ENCODE measurements at places on chromosomes 6 and 20.

DNA sequence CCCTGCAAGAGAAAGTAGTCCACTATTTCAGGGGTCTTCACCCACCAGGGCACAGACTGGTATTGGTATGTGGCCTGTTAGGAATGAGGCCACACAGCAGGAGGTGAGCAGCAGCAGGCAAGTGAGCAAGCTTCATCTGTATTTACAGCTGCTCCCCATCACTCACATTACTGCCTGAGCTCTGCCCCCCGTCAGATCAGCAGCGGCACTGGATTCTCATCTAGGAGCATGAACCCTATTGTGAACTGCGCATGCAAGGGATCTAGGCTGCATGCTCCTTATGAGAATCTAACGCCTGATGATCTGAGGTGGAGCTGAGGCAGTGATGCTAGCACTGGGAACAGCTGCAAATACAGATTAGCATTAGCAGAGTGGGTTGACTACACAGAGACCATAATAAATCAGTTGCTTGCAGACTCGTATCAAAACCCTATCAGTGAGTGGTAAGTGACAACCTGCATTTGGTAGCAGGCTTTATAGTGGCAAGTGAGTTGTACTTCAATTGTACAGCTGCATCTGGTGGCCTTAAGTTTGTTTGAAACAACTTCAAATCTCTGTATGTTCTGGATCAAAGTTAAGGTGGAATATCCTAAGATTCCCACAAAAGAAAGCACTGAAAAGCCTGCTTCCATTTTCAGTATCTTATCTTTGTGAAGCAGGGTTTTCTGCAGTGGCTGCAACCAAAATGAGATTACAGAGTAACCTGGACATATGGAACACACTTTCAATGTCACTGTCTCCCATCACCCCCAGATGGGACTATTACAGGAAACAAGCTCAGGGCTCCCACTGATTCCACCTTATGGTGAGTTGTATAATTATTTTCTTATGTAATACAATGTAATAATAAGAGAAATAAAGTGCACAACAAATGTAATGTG is 12.8 kb downstream of the C6orf141 start:
- no peak for DNase-seq

DNA sequence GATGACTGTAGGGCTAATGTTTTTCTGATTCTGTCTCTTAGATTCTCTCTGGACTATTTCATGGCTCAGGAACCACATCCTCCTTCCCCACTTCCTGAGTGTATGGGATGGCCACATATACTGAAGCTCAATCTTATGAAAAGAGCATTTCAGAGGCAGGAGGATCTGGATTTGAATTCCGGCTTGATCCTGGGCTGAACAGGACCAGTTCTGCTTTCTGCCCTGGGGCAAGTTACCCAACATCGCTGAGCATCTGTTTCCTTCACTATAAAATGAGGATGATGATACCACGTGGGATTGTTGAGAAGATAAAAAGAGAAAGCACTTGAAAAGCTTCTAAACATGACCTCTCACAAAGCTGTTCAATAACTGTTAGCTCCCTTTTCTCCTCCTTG is 168.4 kb upstream of the TNFAIP3 start:
- no peak for DNase-seq

DNA sequence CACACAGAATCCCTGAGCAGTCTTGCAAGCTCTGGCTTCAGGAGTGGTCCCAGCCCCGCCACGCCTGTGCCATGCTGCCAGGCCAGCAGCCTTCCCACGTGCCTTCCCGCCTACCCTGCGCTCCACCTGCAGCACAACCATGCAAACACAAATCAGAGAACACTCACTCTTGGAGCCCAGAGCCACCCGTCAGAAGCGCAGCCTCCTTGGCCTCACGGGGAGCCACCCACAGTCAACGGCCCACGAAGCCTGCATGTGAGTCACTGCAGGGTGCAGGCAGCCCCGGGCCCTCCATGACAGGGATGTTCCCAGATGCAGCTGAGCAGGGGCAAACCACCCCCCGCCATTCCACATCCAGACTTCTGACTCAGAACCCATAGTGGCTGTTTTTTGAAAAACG is 217.0 kb downstream of the DLL1 start:
- no peak for DNase-seq

DNA sequence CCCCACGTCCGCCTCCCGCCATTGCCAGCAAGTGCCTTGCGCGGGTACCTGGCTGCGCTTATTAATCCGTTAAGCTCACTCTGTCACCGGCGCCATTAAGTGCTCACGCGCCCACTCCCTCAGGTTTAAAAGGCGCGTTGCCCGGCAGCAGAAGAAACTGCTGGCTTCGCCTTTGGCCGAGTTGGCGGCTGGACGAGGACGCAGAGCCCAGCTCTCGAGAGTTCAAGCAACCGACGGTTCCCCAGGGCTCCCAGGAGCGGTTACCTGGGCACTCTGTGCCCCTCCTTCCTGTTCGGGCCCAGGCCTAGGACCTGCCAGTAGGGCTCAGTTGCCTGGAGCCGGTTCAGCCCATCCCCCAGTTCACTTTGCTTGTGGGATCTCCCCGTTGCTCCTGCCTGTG is at the start of gene GGTLC1:
GGTLC1 (minus strand) TSS at position 219 of the 400 bp plus-strand sequence. CDS start 2,168 bp downstream, outside the sequence.
- DNase-seq, result no peak

- DNase-seq, result no peak
Observed at GRCh38 chr6:101429270-101429669, 35.8 kb downstream of the GRIK2 start.

DNA sequence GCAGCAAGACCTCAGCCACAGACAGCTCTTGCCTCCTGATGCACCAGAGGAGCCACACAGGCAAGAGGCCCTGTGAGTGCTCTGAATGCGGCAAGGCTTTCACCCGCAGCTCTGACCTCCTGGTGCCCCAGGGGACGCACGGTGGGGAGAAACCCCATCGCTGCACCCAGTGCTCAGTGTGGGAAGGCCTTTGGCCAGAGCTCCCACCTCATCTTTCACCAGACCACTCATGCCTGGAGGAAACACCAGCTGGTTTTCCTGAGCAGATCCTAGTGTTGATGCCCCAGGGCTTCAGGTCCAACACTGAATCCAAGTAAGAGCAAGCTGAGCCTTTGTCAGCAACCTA is 37.0 kb upstream of the XRN2 start:
- DNase-seq, result no peak

DNA sequence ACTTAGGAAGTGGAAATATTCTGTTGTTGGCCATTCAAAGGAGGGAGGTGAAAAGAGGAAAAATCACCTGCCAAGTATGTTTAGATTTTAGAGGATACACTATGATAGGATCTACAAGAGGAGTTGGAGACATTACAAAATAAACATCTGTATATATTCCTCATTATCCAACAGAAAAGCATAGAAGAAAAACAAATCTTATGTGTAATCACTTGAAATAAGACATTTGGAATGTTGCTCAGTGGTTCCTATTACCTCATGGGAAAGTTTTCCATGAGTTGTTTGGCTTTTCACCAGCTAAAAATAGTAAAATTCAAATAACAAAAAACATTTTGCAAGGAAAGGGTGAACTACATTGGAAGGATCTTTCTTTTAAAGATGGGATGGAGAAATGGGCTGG is 76.7 kb upstream of the CARMIL1 start:
- DNase-seq, result no peak

- DNase-seq, result peak; percentile 76
Observed at GRCh38 chr6:157428427-157429202, 47.6 kb downstream of the ZDHHC14 start.

DNA sequence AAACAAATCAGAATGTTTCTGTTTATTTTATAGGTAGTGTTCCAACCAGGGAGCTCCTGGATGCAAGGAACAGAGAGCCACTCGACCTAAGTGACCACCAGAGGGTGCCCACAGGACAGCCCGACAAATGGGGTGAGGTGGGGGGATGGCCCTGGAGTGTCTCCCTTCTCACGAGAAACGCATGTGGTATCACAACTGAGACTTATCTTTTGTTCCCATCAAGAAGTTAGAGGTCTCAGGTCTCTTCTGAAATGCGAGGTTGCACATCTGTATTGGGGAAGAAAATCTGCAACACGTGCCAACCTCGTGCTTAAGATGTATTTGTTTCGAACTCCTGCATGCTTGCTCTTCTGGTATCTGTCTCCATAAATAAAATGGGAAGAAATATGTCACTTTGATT is 104.0 kb downstream of the ISM1 start:
- no peak for DNase-seq

DNA sequence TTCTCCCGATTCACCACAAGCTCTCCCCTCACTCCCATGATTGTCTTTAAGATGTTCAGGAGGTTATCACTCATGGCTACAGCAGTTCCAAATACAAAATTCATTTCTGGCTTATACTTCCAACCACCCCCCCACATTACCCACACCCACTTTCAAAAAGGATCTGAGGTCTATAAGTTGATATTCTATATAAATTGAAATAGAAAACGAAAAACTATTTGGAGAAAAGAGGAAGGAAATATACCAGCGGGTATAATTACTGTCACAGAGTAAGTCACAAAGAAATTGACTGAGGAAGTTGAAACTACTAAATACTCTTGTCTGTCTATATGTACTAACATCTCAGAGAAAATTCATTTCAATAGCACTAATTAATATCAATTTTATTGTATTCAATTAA is 112.7 kb upstream of the TNFAIP3 start:
- no peak for DNase-seq

DNA sequence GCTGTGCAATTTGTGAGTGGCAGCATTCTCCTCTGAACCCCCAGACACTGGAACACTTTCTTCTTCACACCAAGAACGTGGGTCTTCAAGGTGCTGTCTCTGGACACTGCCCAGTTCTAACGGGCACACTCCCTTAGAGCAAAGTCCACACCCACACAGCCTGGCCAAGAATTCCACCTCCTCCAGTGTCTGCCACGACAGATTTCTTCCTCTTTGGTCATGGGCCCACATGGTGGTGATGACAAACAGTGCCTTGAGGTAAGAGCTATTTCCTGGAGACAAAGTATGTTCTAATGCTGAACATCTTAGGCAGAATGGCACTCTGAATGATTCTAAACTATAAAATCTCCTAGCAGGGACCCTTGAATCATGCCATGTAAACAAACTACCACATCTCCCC is 25.5 kb upstream of the SSTR4 start:
- no peak for DNase-seq

GRCh38 chr6:153016846-153017245 is 14.3 kb upstream of the MTRF1L start:
- DNase-seq, result no peak

GRCh38 chr6:38695933-38696332 is 7.0 kb downstream of the GLO1 start:
- no peak for DNase-seq

- DNase-seq, result no peak
Observed at GRCh38 chr20:32135983-32136515, 26.5 kb downstream of the TM9SF4 start.

GRCh38 chr6:104201557-104201956 is 658.2 kb downstream of the HACE1 start:
- DNase-seq, result no peak

GRCh38 chr6:22965889-22966288 is 396.5 kb downstream of the HDGFL1 start:
- DNase-seq, result no peak

DNA sequence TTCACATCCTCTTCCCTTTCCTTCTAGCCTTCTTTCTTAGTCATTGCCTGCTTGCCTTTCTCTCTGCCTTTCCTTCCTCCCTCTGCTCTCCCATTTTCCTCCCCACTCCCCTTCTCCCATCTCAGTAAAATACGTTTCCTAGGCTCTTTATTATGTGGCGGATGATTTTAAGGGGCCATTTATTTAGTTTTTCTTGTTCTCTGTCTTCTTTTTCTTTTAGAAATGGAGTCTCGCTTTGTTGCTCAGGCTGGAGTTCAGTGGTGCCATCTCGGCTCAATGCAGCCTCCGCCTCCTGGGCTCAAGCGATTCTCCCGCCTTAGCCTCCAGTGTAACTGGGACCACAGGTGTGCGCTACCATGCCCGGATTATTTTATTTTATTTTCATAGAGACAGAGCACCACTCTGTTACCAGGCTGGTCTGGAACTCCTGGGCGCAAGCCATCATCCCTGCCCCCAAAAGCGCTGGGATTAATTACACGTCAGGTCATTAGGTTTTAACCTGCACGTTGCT is 1.5 kb downstream of the MTHFD1L start:
- no peak for DNase-seq

GRCh38 chr20:51931371-51931781 is 129.1 kb upstream of the SALL4 start:
- DNase-seq, result no peak

DNA sequence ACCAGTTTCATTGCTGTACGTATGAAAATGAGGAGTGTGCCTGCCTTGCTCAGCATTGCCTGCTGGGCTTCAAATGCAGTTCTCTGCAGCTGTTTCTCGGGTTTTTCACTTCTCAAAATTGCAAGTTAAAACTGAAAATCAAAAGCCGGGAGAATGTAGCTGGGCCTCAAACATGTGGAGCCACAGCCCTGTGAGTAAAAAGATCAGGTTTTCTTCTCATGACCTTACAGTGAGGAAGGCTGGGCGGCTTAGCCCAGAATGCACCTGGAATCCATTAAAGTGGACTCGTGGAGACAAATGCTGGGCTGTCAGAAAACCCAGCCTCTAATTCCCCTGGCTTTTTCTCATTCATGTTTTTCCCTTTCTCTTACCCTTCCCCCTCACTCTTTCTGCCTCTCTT is 34.4 kb downstream of the DSE start:
- DNase-seq, result no peak

DNA sequence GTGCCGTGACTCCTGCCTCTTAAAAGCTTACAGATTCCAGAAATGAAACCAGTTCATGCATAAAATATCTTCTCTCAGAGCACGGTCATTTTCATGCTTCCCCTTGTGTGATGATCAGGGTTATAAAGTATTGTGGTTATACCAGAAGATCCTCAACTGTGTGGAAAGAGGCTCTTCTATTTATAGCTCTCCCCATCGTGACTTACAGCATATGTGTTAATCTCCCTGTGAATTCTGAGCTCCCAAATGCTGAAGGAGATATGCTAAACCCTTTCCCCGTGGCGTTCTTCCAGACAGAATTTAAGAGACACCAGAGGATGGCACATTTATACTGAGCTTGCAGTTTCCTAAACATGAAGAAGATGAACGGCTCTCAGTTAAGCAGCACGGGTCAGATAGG is 158.8 kb downstream of the CDH26 start:
- no peak for DNase-seq

GRCh38 chr6:149223904-149224351 is 93.6 kb upstream of the TAB2 start:
- DNase-seq, result no peak

- no peak for DNase-seq
Observed at GRCh38 chr6:31559606-31559957, 12.2 kb downstream of the NFKBIL1 start.

DNA sequence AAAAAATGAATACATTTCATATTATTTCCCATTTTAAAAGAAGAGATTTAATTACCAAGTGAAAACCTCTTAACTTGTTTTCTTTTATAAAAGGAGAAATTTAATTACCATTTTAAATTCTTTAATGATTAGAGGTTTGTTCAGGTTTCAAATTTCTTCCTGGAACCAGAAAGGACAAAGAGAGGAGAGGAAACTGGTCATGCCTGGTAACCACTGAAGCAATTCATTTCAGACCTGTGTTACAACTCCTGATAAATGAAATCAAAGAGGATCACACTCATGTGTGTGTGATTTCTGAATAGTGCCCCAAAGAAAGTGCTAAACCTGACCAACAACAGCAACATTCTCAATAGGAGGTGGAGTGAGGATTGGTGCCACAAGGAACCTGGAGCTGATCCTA is 12.6 kb upstream of the SLPI start:
- no peak for DNase-seq

GRCh38 chr6:139881728-139882211 is 507.3 kb upstream of the CITED2 start:
- no peak for DNase-seq
